ENCODE measurements at places on chromosomes 5 and 9.
A peak's percentile ranks its signal among the peaks of the same experiment; 100 is the strongest.

GRCh38 chr5:78958672-78959445 lies 26.3 kb downstream of the ARSB start:
- DNase-seq: no peak

DNA sequence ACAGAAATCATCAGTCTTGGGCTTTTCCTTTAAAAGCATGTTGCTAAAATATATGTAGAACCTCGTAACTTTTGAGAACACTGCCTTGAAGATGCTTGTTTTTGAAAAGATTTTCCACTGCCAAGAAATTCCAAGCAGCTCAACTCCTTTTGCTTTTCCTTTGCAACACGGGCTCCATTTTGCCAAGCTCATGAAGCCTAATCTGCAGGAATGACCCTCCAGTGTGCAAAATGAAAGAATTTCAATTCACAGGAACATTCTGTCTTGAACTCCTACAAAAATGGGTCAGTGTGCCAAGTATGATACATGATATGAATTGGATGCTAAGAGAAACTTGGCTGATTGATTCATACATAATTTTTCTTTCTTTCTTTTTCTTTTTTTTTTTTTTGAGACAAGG lies 35.4 kb upstream of the ERCC6L2 start:
- no peak for DNase-seq

DNA sequence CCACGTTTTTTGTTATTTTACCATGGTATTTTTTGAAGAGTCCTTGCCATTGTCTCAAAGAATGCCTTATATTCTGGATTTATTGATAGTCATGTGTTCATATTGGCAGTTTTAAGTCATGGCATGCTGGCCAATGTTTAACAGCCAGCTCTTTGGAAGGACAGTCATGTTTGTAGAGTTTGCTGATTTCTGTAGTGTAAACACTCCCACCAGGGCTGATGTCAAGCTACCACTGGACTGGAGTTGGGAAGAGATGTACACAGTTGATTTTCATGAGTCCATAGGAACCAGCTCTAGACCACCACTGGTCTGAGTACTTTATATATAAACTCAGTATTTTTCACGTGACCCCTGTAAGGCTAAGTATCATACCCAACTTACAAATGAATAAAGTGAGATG lies 125.2 kb upstream of the DHFR start:
- DNase-seq: no peak

DNA sequence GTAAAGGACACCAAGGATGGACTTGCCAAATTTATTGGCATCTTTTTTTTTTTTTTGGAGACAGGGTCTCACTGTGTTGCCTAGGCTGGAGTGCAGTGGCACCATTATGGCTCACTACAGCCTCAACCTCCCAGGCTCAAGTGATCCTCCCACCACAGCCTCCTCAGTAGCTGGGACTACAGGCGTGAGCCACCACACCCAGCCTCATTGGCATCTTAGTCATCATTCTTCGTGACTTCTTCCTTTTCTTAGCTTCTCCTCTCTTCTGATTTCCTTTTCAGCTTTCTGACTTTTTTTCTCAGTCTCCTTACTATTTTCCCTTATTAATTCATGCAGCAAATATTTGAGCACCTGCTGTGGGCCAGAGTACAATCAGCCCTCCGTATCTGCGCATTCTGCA lies 6.1 kb downstream of the MAML1 start:
- DNase-seq: no peak

DNA sequence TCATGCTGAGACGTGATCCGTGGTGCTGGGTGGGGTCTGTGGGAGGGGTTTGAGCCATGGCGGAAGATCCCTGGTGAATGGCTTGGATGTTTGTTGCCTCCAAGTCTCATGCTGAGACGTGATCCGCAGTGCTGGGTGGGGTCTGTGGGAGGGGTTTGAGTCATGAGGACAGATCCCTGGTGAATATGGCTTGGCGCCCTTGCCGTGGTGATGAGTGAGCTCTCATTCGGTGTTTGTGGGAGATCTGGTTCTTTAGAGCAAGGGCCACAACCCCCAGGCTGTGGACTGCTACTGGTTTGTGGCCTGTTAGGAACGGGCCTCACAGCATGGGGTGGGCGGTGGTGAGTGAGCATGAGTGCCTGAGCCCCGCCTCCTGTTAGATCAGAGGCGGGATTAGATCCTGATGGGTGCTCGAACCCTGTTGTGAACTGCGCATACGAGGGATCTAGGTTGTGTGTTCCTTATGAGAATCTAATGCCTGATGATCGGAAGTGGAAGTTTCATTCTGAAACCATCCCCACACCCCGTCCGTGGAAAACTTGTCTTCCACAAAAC lies 31.2 kb downstream of the NKD2 start:
- DNase-seq: no peak

GRCh38 chr9:26656003-26656870 lies 236.4 kb downstream of the CAAP1 start:
- DNase-seq: peak; percentile 69

DNA sequence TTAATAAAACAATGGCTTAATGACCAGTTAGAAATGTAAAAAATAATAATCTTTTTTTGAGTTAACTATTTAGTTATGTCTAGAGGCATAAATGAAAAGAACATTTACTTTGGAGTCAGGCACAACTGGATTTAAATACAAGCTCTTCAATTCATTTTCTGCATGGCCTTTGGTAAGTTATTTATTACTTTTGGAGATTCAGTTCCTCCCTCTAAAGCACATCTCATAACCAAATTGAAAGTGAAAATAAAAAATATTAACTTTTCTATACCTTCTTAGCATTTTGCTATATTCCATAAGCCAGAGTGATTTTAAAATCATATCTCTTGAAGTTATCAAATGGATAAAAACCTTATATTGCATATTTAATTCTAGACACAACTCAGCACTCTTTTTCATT lies 434.9 kb upstream of the SMARCA2 start:
- no peak for DNase-seq

DNA sequence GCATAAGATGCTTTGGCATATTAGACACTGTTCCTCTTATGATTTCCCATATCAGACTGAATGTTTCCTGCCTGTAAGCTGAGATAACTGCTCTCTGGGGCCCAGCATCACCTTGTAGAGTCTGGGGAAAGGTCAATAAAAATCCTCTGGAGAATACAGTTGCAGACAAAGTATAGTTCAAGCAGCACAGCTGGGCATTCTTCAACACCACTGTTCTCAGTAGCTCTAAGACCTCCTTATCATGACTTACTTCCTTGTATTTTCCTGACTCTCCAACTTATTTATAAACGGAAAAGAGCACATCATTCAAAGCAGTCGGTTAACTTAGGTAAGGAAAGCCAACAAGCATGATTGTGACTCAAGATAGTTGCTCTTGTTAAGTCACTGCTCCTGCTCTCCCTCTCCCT lies 208.7 kb upstream of the RASEF start:
- DNase-seq: no peak

DNA sequence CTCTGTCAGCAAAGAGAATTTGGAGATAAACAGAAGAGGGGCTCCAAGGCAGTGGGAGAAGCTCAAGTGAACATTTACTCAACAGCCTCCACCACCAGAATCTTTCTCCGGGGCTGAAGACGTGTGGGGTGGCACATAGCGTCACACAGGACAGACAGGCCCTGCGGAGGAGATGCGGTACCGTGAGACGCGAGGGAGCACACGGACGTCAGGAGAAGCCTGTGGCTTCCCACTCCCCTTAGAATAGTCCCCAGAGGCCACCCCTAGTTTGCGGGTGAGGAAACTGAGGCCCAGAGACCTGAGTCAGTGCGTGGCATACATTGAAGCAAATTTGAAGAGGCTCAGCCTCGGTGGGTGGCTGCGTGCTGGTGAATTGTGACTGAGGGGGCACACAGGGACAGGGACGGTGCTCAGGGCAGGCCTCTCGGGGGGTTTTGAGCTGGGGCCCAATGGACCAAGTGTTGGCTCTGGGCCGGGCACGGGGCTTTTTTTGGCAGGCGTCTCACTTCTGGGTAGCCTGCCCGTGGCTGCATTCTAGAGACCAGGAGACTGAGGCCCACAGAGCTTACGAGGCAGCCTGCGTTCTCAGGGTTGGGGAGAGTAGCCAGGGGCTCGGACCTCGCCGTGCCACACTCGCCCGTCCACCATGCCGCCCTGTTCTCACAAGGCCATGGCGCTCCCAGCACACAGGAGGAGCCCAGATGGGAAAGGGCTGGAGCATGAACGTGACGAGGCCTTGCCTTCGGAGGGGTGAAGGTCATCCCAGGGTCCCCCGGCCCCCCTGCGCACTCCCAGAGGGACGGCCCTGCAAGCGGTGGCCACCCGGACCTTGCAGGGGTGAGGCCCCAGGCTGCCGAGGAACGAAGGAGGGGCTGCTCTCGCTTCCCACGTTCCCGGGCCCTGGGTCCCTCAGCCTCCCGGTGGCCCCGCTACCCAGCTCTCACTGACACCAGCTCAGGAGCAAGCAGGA lies 220.6 kb downstream of the C9orf50 start:
- no peak for DNase-seq

DNA sequence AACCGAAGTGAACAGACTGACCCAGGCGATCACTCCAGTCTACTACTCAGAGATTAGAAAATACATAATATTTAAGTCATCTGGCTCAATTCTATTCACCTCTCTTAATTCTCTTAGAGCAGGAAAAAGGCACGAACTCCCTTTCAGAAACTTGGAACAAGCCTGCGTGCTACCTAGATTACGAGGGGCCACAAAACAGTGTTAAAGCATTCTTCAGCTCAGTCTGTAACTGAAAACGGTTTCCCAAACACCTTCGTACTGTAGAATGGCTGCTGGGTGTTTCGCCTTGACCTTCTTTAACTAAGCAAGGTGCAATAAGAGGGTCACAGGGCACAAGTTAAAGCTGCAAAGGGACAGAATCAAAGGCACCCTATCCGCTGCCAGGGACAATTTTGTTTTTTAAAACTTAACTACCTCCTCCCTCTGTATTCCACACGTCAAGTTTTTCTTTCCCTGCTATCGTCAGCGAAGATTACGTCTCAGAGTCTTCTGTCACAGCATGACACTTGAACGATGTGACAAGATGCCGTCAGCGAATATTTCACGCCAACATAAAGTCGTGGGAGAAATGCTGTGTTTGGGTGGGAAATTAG lies 687 bp downstream of the LYSMD3 start:
- DNase-seq: peak; percentile 9

Data from NCI-H524 (cell line).